ENCODE measurements at places on chromosomes 16 and 17.

GRCh38 chr16:67212766-67213165 is 13.8 kb downstream of the ELMO3 start:
- no peak for DNase-seq

GRCh38 chr16:85176541-85177447 is 64.5 kb upstream of the CIBAR2 start:
- DNase-seq: no peak

DNA sequence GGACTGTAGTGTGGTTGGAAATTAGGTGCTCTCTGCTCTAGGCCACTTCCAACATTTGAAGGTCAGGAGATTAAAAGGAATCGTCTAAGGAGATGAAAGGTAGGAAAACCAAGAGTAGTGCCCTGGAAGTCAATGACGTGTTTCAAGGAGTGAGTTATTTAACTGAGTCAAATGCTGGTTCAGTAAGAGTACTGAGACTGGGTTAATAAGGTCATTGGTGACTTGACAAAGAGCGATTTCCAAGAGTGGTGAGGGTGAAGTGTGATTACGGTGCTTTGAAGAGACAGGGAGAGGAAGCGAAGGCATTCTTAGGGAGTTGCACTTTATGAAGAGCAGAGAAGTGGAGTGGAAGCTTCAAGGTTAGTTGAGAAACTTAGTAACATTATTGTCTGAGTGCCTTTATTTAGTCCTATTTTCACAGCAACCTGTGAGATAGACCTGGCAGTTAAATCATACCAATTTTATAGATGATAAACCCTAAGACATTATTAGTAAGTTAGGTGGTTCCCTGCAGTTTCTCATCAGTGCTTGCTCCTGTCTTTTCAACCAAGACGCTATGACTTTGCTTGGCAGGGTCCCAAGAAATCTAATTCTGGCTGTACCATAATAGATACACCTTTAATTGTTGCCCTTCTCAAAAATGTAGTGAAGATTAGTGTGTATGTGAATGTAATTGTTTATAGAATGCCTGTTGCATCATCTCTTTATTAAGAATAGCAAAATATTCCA is 5.9 kb downstream of the ZNF207 start:
- no peak for DNase-seq

- no peak for DNase-seq
Measured at GRCh38 chr17:79918581-79919163, 79.4 kb upstream of the CBX4 start.

GRCh38 chr16:54281535-54282201 is 4.9 kb downstream of the IRX3 start:
- no peak for DNase-seq

DNA sequence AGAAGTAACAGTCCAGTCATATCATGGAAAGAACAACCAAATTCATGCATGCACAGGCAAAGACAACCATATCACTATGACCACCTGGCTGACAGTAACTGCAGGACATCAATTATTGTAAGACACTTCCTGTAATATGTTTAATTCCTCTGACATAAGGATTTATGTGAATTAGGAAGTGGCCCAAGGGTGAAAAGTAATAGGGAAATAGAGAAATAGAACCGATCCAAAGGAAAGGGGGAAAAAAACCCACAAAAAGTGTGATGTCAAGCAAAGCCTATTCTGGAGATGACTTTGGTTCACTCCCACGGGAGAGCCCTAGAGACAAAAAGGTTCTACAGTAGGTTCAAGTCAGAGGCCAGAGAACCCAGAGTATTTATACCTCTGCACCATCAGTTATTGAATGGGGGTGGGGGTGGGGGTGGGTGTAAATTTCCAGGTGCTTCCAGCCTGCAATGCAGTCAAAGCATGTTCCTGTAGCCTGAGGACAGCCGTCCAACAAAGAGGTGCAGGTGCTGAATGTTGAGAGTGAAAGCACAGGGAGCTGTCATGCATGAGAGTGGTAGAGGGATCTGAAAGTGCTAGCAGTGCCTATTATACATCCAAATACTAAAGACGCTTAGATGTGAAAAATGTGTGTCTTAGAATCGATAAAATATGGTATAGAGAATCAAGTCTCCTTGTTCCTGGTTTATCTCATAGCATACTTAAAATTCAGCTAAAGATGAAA is 95.6 kb upstream of the HLF start:
- DNase-seq: no peak

DNA sequence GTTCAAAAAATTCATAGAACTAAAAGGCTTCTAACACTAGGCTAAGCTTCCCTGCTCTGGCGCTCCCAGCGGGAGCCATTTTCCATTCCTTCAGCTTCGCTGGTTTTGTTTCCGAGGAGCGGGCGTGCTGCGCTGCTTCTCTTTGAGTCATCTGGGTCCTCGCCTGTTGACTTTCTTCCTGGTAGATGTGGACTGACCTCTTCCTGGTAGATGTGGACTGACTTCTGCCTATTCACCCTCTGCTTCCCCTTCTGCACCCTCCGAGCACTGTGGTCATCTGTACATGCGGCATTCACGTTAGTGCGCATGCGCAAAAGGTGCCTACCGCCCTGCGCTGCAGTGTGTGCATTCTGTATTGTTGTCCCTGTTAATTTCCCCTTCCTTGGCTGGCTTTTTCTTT is 40.8 kb upstream of the SEC14L1 start:
- DNase-seq: no peak

- no peak for DNase-seq
Measured at GRCh38 chr17:72494566-72494965, 373.7 kb downstream of the SOX9 start.

DNA sequence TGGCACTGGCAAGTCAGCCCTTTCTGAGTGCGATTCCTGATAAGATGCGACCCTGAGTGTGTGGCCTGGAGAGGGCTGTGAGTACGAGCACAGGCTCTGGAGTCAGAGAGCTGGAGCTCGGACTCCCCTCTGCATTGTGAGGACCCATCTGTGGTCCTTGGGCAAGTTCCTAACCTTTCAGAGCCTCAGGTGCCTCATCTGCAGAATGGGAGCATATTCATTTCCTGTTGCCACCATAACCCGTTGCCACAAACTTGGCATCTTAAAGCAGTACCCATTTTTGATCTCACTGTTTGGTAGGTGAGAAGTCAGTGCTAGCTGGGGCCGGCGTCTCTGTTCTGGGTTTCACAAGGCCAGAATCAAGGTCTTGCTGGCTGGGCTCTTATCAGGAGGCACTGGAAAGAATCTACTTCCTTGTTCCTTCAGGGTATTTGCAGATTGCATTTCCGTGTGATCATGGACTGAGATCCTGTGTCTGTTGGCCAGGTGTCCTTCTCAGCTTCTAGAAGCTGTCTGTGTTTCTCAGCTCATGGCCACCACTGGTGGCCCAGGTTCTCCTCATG is 20.2 kb downstream of the KNOP1 start:
- no peak for DNase-seq

- no peak for DNase-seq
Measured at GRCh38 chr17:48643697-48644012, 17.5 kb upstream of the HOXB9 start.

DNA sequence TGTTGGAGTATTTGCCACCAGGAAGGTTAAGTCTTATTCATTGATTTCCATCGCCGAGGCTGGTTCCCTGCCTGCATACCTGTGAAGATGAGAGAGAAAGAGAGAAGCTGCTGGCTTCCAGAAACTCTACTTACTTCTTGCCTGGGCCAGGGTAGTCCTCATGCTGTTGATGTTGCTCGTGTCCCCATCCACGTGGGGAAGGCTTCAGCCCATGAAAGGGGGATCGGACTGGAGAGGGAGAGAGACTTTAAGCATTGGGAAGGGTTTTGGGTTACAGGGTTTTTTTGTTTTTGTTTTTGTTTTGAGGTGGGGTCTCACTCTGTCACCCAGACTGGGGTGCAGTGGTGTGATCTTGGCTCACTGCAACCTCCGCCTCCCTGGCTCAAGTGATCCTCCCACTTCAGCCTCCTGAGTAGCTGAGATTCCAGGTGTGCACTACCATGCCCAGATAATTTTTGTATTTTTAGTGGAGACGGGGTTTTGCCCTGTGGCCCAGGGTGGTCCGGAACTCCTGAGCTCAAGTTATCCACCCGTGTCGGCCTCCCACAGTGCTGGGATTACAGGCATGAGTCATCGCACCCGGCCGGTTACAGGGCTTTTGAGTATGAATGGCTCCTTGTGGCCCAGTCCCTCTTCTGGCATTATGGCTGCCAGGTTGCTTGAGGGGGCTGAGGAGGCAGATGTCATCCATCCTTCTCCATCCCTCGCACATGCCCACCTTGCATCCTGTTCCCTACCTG is 26.6 kb downstream of the ITGB3 start:
- no peak for DNase-seq

DNA sequence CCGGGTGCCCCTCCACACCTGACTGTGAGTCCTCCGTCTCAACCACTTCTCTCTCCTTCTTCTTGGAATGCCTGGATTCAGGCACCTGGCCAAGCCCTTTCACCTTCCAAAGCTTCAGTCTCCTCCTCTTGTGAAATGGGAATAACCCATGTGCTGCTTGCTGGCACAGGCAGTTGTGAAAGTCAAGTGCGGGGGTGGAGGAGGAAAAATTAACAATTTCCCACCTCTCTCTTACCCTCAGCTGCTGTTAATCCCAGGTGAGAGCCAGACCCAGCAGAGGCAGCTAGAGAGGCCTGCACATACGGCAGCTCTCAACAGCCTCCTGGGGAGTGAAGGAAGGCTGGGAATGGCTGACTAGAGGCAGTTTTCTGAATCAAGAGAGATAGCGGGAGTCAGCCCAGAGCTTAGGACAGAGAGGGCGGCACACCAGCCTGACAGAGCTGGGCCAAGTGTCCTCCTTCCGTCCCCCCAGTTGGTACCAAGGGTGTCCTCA is 77.9 kb upstream of the LGALS9 start:
- no peak for DNase-seq

- DNase-seq: no peak
Measured at GRCh38 chr16:14559809-14560241, 70.2 kb downstream of the PARN start.

DNA sequence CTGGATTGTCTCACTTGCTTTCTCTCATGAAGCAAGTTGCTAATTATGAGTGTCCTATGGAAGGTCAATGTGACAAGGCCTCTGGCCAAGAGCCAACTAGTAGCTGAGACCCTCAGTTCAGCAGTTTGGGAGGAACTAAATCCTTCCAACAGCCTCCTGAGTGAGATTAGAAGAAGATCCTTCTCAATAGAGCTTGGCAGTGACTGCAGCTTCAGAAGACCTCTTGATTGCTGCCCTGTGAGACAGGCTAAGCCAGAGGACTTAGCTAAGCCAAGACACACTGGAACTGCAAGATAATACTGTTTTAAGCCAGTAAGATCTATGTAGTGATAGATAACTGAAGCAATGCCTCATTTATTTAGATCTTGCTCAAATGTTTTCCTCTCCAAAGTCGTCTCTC is 34.3 kb downstream of the PCTP start:
- DNase-seq: no peak

GRCh38 chr17:45581860-45582259 is 91.3 kb upstream of the PLEKHM1 start:
- no peak for DNase-seq

- no peak for DNase-seq
Measured at GRCh38 chr17:6187836-6188235, 117.7 kb downstream of the WSCD1 start.

- no peak for DNase-seq
Measured at GRCh38 chr16:77213542-77214106, 14.4 kb downstream of the SYCE1L start.

DNA sequence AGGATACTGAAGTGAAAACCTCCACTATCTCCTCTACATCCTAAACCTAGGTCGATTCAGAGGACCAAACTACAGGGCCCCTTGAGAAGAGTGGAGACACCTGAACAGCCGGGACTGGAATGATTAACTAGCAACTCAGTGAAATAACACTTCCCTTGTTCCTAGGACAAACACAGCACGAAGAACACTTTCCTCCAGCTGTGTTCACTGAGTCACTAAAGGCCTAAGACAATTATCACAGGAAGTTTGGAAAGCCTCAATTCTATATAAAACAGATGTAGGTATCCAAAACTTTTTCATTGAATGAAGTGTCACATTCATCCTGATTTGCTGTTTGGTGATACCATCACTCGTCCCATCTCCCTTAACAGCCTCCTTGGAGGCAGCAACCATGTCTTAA is 15.5 kb upstream of the CUEDC1 start:
- no peak for DNase-seq
